ENCODE measurements at places on chromosomes 11 and 22.

- peak; percentile 70 for DNase-seq
Measured at GRCh38 chr11:74453373-74453975, 13.9 kb downstream of the KCNE3 start.

DNA sequence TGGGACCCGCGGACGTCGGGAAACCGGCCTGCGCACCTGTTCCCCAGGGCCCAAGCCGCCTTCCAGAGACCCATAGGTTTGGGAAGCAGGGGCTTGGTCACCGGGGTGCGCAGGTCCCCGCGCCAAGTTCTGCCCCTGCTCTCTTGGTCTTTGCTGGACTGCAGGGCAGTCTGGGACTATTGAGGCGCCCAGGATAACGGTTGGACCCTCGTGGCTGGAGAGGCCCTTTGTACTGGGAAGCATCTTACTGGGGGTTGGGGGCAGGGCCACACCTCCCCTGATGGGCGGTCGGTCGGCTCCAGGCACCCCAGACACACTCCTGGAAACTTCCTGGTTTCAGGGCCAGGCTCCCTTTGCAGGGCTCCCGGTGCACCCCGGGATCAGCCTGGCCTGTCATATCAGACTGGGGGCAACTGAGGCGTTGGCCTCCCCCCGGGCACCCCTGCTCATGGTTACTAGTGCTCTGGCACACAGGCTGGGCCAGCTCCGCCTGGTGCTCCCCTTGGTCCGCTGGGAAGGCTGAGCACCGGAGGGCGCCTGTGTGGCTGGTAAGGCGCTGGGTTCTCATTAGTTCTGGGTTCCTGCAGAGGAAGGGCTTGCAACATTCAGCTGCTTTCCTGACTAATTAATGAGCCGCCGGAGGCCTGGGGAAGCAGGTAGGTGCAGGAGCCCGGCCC, 1250.5 kb downstream of the BRD1 start:
- DNase-seq: no peak

DNA sequence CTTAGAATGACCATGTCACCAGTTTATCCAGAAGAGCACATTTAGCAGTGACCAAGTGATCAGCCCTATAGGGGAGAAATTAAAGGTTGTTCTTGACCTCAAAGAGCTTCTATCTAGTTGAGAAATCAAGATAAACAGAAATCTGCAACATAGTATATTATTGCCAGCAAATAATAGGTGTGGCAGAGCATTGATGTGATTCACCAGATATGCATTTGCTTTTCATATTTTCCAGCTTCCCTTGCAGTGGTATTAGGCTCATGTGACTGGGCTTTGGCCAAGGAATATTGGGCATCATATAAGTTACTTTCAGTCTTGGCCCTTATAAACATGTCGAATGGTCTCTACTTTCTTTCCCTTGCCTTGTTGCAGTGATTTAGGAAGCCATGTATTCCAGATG, 34.5 kb downstream of the COMMD9 start:
- DNase-seq: no peak

DNA sequence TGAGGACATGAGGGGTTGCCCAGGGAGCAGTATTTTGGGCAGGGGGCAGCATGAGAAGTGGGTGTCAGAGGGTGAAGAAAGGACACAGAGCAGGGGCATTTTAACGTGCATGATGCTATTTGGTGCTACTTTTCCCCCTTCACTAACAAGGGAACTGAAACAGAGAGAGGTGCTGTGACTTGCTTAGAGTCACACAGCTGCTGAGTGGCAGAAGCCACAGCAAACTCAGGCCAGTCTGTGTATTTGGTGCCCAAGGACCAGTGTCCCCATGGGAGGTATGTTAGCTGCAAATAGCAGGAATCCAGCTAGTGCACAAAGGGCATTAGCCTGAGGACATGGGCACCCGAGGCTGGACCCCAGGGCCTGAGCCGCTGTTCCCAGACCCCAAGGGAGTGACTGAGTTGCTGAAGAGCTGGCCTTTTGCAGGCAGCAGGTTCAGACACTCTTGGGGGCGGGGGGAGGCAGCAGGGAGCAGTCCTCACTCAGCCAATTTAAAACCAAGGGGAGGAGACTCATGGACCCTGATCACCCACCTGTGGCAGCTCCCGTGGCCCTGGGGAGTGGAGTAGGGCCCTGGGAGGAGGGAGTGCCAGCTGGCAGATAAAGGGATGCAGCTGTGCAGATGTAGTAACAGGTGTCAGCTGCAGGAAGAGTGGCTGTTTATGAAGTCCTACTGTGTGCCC, 14.6 kb downstream of the PARVG start:
- no peak for DNase-seq

- peak; percentile 48 for DNase-seq
Measured at GRCh38 chr11:124514131-124514530, 29.3 kb downstream of the OR8B12 start.

Measured in inflammatory macrophage treated with lipopolysaccharide for 4 hours (primary cell).